Left kidney (tissue), 8 donors: ENCODE measurements at places on chromosomes 2 and 18. TPM values are rescaled to one million over a fixed set of nuclear protein-coding genes. Genes with fewer than 3 reads are reported as not detected.

The ANKRD30BL gene
- 0.85 TPM for polyA plus RNA-seq

The PLB1 gene
- polyA plus RNA-seq, result 1.2 TPM

DNA sequence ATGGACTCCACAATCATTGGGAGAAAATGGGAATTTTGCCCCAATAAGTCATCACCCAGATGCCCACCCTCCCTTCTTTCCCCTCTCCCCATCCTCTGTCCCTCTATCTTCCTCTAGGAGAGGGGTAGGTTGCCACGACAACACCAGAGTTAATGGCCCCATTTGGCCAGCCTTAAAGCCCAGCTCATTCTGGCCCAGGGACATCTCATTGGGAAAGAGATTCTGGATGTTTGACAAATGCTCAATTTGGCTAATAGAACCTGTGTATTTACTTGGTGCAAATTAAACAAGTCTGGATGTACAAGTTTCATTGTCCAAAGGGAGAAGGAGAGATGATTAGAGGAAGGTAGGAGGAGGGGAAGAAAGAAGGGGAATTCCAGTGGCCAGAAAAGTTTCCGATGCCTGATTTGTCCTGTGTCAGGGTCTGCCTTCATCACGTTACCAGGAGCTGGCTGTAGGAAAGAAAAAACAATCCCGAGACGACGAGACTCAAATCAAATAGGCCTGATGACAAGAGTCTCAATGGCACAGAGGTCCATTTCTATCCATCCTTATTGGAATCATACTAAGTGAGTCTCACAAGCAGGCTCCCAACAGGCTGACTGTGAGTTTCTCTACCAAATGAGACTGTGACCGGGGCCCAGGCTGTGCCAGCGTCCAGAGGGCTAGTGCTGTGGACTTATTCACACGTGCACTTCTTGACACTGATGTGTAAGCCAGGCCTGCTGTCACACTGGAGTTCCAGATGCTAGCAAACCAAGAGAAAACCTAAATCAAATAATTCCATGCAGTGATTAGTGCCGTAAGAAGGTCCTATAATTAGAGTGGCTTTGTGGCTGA is 265.2 kb upstream of the APCDD1 start:
- no peak for DNase-seq

The UGT1A3 gene
- not detected for polyA plus RNA-seq

The FBXO41 gene
- 2.1 TPM for polyA plus RNA-seq

The EVA1A gene
- 12.9 TPM for polyA plus RNA-seq

GRCh38 chr2:10129490-10129889 is 7.0 kb downstream of the RRM2 start:
- no peak for DNase-seq

The ANKRD30B gene
- 0.62 TPM for polyA plus RNA-seq

The CHRNA1 gene
- polyA plus RNA-seq, result 3.7 TPM

DNA sequence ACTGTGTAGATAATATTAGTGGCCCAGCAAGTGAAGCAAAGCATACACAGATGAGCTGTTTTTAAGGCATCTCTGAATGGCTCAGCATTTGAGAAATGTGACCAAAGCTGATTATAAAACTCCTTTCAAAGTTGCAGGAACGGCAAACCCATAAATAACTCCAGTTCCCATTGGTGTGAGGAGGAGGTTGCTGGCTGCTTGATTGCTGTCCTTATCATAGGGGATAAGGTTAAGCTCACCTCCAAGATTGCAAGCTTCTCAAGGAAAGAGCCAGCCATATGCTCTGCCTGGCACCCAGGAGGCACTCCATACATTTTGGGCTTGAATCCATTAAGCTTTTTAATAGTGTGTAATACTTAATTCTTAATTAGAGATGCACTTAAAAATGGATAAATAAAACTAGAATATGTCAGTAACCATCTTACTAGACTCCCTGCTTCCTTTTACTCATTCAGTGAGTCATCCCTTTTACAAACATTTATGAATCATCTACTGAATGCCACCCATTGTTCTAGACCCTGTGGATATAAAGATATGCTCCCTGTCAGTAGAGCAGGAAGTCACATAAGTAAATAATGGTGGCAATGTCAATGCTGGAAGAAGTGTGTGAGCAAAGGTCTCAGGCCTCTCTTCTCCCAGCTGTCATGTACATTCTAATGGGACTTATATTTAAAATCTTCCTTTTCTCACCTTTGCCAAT is 99.3 kb downstream of the SPATS2L start:
- DNase-seq, result no peak

The DUSP19 gene
- 5.2 TPM for polyA plus RNA-seq

The HMSD gene
- 3.6 TPM for polyA plus RNA-seq

- no peak for DNase-seq
Measured at GRCh38 chr2:123808243-123808642, 216.8 kb upstream of the CNTNAP5 start.

DNA sequence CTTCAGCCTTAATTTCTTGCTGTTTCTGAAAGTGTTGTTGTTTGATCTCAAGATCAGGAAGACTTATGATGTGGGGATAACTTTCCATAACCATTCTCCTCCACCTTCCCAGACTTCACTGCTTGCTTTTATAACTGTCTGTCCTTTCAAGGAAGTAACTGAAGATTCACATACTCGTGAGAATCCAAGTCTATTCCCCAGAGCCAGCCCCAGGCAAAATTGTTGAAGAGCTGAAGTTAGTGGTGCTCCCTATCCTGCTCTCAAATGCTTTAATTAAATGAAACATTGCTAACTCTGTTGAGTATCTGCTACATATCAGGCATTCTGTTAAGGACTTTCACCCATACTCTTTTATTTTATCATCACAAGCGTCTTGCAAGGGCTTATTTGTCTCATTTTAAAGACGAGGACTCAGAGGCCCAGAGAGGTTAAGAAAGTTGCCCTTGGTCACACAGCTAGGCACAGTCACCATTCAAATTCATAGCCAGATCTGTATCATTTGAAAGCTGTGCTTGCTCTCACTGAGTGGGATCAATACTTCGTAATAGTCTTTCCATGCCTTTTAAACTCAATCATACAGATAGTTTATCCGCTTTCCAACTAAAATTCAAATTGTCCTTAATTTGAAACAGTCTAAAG is 189.8 kb upstream of the TCF4 start:
- no peak for DNase-seq

The ARHGEF33 gene
- 3.4 TPM for polyA plus RNA-seq

The DLGAP1 gene
- 6.2 TPM for polyA plus RNA-seq

The CHRNG gene
- 1.5 TPM for polyA plus RNA-seq

DNA sequence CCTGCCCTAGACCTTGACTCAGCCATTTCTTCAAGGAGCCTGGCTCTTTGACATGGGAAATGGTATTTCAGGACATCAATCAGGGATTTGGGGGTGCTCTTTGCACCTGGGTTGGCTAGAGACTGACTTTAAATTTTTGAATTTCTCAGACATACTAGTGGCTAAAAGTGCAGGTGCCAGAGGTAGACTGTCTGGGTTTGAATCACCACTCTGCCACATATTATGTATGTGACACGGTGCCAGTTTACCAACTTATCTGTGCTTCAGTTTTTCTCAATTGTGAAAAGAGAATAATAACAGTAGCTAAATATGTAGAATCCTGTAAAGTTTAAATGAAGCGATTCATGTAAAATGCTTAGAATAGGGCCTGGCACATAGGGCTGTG is 49.2 kb upstream of the RTN4 start:
- DNase-seq, result no peak

DNA sequence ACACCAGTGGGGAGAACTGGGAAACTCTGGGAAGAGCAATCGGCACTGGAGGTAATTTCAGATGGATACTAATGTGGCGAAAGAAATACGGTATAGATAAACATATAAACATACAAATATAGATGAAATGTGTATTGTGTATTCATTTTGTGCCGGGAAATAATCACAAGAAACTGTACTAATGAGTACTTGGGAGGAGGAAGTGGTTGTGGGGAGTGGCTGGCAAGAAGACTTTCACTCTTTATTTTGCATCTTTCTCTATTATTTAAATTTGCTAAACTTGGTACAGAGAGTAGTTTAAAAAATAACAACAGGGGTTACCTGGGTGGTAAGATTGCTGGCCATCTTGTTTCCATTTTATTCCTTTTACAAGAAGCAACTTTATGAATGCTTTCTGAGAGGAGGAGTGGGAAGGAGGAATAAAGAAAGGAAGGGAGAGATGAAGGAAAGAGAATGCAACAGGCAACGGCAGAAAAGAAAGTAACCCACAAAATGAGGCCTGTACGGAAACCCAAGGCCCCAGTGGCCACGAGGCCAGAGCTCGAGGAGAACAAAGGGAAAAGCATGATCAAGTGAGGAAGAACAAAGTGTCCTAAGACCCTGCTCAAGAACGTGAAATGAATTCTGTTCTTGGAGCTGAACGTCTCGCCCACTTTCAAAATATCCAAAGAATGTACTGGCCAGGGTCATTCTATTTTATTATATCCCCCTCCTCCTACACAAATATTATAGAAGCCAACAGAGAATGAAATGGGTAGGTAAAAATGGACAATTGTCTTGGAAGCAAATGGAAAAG is 45.2 kb downstream of the FAM178B start:
- no peak for DNase-seq

GRCh38 chr2:219551441-219552381 is 7.9 kb downstream of the TMEM198 start:
- DNase-seq, result peak; percentile 79

- DNase-seq, result peak; percentile 80
Measured at GRCh38 chr2:96869281-96869821, 529 bp downstream of the SEMA4C start.

GRCh38 chr2:173681881-173682650 is 283.1 kb downstream of the SP3 start:
- DNase-seq, result no peak

DNA sequence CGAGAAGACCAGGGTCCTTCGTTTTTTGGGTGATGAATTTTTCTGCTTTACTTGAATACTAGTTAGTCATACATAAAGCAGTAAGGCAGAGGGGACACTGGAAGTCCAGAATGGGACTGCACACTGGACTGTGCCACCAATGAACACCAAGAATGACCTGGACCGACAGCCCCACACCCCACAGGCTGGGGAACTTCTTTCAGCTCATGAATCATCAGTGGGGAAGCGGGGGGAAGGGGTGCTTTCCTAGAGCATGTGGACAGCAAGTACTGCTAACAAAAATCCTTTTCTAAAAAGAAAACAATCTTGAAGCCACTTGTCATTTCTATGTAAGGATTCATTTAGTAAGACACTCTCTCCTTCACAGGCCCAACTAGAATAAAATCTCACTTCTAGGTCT is 86.0 kb downstream of the DTNB start:
- DNase-seq, result no peak

DNA sequence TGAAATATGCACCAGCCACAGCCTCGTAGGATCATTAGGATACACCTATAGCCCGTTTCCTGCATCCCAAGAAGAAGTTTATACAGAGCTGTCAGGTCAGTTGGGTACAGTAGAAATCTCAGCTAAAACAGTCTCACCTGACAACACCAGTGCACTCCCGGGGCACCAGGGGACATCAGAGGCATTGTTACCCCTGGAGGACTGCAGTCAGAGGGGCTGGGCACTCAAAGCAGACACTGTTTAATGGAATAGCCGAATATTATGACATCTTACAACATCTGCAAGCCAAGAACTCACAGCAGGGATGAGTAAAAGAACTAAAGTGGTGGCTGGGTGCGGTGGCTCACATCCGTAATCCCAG is 93.0 kb upstream of the ID2 start:
- DNase-seq, result no peak

DNA sequence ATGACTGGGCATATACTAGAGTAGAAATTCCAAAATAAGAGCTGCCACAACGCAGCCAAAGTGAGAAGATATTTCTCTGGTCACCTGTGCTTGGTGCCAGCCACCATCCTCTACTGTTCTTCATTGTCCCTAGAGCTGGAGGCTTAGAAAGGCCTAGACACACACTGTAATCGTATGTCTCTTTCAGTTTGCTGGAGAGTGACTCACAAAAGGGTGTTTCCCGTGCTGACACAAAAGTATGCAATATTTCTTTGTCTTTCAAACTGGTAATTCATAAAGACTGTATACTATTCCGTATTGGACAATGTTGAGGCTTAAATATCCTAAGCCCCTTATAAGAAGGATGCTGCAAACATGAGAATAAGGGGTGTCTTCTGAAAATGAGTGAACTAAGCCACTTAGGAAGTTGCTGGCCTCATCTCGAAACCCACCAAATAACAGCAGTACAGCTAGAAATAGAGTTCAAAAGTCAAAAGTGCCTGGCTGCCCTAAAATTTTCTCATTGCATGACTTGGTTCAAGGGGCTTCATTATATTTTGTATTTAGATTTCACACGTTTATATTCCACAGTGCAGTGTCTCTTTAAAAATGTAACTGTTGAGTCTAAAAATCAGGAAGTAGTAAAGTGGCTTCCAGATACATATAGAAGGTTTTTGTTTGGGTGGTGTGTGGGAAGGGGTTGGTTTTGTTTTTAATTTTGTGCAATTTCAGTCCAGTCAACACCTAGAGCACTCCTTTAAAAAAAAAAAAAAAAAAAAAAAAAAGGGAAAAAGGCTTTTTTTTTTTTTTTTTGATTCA is 601.1 kb downstream of the ARHGAP15 start:
- DNase-seq, result no peak

The CNGA3 gene
- not detected for polyA plus RNA-seq

The APCDD1 gene
- polyA plus RNA-seq, result 74.6 TPM

The RNU2-63P gene
- not detected for polyA plus RNA-seq

The CLK1 gene
- 335 TPM for polyA plus RNA-seq

- no peak for DNase-seq
Measured at GRCh38 chr2:98464772-98465310, 20.2 kb downstream of the INPP4A start.

- no peak for DNase-seq
Measured at GRCh38 chr2:2331881-2332280, 806 bp upstream of the MYT1L start.

GRCh38 chr18:69127873-69128500 is 272.7 kb upstream of the DOK6 start:
- DNase-seq, result no peak

DNA sequence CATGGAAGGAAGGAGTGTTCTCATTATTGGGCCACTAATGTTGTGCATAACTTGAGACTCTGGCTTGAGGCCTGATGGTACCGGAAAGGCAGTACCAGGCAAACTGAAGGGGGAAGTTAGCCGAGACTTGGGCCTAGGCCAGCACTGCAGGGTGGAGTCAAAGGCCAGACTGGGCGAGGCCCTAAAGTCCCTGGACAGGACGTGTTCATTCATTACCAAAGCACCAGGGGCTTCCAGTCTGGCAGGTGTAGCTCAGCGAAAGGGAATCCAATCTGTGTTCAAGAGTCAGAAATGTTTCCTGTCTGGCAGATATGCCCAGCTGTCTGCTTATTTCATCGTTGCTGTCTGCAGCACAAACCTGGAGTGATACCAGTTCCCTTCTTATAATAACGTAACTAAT is 4.7 kb upstream of the ITSN2 start:
- DNase-seq, result no peak

The BOLL gene
- 0.22 TPM for polyA plus RNA-seq

The TRIM43B gene
- polyA plus RNA-seq, result 0.17 TPM

- peak; percentile 62 for DNase-seq
Measured at GRCh38 chr2:201257956-201258665, 2.2 kb upstream of the CASP8 start.

DNA sequence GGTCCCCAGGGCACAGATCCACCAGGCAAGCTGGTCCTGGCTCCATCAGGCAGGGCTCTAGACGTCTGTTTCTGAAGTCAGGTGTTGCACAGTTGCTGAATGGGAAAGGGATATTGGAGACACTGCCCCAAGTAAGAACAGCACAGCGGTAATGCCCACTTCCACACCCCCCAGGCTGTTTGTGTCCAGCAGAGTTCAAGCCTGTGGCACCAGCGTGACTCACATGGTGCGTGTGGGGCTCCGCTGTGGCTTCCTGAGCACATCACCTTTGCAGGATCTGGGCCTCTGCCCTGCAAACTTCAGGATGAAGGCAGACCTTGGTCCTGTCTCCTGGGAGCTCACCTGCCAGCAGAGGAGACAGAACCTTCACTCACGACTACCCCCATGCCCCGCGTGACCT is 203.3 kb downstream of the TFCP2L1 start:
- no peak for DNase-seq

The TMEM200C gene
- polyA plus RNA-seq, result 1.4 TPM

- no peak for DNase-seq
Measured at GRCh38 chr2:168179592-168179991, 67.8 kb downstream of the STK39 start.
